ENCODE measurements at places on chromosomes 2 and 18. TPM values are rescaled to one million over a fixed set of nuclear protein-coding genes. Genes with fewer than 3 reads are reported as not detected.

DNA sequence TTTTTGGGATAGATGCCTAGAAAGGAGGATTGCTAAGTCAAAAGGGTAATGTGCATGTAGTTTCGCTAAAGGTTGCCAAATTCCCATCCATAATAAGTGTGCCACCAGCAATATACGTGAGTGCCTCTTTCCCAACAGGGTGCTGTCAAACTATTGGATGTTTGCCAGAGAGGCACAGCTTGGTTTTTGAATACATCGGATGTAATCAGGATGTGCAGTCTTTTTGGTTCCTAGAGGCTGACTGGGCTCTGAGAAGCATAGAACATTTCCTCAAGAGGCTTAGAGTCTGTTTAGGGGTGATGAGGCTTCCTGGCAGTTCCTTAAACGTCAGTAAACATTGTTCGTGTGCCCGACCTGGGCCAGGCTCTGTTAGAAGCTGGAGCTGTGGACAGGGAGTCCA, 28.0 kb downstream of the AGAP1 start:
- no peak overlapping the region for H3K27ac ChIP-seq
- peaks cover 24% of the 10 kb centered on the region for H3K4me1 ChIP-seq
- no peak overlapping the region for H3K4me3 ChIP-seq

DNA sequence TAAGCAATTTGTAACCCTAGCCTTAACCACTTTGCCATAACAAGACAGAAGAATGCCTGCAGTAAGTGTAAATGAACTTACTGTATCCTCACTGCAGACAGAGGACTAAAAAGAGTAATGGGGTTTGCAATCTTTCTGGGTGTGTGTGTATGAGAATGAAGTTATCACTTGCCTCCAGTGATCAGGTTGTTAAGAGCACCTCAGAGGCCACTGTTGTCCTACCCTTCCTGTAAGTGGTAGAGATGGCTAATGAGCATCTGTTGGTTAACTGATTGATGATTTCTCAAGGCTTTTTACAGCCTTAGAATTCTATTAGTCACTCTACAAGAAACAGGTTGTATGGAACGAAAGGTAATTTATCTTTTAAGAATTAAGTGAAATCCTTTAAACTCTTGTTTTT, 27.6 kb upstream of the GTF2A1L start:
- H3K4me3 ChIP-seq, result no peak overlapping the region
- peaks cover 1% of the 10 kb centered on the region for H3K36me3 ChIP-seq

- peaks cover 5% of the 10 kb centered on the region for H3K36me3 ChIP-seq
- H3K27me3 ChIP-seq, result no peaks in the 10 kb centered on the region
- H3K4me1 ChIP-seq, result peaks cover 14% of the 10 kb centered on the region
- H3K4me3 ChIP-seq, result no peak overlapping the region
- no peak for DNase-seq
Observed at GRCh38 chr2:238370823-238371372, 50.6 kb downstream of the TRAF3IP1 start.

GRCh38 chr2:233837694-233838229, 16.6 kb downstream of the HJURP start:
- H3K4me1 ChIP-seq, result peaks cover 10% of the 10 kb centered on the region
- H3K27me3 ChIP-seq, result no peaks in the 10 kb centered on the region
- H3K4me3 ChIP-seq, result no peak overlapping the region

The PSMA8 gene
- total RNA-seq, result not detected

The CENPA gene
- 2.6 TPM for total RNA-seq
